Skin of body (tissue), 3 donors: ENCODE measurements at places on chromosomes 3 and 15.
A peak's percentile ranks its signal among the peaks of the same experiment; 100 is the strongest.

DNA sequence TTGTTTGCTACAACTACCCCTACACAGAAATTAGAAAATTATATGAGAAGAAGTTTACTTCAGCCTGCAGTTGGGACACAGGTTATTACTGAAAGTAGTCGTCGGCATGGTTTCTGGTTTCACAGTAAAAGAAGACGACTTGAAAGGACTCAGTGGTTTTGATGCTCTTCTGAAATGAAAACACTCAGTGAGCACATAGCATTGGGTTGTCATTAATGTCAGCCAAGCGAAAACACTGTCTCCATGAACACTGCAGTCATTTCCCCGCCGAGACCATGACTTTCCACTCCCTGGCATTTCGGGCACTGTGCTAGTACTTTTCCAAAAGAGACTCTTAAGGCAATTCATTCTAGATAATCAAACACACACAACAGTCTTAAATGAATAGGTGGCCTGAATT is 69.2 kb upstream of the ICE2 start:
- no peak for DNase-seq

- no peak for DNase-seq
These were observed 29.0 kb downstream of the PPARG start for GRCh38 chr3:12317914-12318313.

DNA sequence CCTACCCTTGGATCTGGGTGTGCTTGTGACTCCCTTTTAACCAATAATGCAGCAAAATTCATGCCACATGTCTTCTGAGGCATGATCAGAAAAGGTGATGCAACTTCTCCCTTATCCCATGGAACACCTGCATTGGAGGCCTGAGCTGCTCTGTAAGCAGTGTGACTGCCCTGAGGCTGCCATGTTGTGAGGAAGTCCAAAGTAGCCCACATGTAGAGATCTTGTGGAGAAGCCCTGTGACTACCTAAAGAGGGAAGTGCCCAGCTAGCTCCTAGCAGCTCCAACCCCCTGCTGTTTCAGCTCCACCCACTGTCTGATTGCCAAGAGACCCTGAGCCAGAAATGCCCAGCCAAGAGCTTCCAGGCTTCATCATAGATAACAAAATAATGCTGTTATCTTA is 6.4 kb upstream of the NR1D2 start:
- no peak for DNase-seq

DNA sequence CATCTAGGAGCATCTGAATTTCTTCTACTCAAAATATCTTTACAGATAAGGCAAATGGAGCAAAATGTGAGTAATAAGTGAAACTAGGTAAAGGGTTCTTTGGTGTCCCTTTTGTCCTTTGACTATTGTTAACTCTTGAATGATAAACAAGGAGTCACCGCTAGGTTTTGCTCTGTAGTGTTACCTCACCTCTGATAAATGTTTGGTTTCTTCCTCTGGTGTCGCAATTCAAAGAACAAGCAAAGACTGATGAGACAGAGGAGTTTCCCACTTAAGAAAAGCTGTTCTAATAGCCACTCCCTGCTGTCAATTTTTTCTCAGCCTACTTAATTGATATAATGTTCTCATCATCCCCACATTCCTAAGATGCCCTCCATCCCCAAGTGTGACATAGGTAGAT is 925.9 kb downstream of the IGSF11 start:
- no peak for DNase-seq

- DNase-seq: peak; percentile 38
These were observed 37.2 kb upstream of the SLCO2A1 start for GRCh38 chr3:134066651-134067530.

- DNase-seq: no peak
These were observed 441 bp upstream of the UCN2 start for GRCh38 chr3:48564022-48564421.

GRCh38 chr15:79535536-79535935 is 103.4 kb downstream of the MINAR1 start:
- no peak for DNase-seq

- DNase-seq: no peak
These were observed 13.6 kb upstream of the ZNF774 start for GRCh38 chr15:90338532-90338931.

DNA sequence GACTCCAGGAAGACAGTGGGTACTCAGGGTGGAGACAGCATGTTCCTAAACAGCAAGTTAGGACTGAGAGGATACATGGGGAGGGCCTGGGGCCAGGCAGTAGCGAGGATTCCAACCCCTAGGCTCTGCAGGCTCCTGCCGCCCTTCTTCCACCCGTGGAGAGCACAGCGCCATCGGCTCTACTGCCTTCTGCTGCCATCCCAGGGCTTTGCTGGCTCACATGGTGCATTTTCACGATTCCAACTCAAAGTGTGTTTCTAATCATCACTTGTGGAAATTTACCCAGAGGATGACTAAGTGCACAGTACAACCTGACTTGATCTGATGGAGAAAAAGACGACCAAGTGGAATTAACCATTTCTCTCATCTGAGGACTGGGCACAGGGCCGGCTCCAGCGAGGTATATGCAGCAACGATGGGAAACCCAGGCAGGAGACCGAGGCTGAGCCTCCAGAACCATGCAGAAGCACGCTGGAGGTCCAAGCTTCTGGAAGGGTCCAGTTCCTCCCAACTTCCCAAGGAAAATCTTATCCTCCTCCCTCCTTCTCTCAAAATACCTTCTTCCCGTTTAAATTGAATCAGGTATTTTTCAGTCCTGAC is 104.6 kb downstream of the LRIG1 start:
- no peak for DNase-seq

DNA sequence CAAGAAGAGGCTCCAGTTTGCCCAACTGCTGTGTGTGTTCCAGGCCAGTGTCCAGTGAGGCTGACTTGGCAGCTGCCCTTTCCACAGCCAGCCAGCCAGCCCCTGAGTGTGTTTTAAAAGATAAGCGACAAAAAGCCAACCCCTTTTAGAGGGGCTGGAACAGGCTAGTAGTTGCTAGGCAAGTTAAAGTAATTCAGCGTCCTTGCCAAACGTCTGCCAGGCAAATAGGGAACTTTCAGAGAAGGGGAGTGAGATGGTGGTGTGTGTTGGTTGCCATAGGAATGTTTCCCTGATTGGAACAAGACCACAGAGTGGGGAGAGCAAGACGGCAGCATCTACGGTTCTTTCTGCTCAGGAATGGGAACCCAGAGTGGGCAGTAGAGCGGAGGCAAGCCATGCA is 86.3 kb downstream of the TMEM108 start:
- DNase-seq: no peak

GRCh38 chr15:29045717-29046116 is 159.9 kb downstream of the APBA2 start:
- no peak for DNase-seq

- DNase-seq: peak; percentile 29
These were observed 457.5 kb upstream of the ALCAM start for GRCh38 chr3:104909198-104909597.

DNA sequence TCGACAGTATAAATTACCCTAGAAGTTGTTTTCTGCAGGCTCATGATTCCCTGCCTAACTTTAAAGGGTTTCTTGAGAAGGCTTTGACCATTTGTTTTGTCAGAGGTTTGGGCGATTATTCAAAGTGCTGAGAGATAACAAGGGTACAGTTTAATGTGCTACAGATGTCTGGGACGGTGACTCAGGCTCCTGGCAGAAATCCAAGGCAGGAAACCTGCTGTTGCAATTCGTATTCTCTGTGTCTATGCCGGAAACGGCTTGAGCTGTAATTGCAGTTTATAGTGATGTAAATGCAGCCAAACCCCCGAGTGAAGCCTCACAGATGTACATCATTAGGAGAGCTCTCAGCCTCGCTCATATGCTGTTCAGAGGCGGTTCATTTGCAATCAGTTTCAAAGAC is 65.6 kb downstream of the SYNPR start:
- peak; percentile 83 for DNase-seq

- no peak for DNase-seq
These were observed 13.3 kb upstream of the TMEM87A start for GRCh38 chr15:42286445-42287029.

DNA sequence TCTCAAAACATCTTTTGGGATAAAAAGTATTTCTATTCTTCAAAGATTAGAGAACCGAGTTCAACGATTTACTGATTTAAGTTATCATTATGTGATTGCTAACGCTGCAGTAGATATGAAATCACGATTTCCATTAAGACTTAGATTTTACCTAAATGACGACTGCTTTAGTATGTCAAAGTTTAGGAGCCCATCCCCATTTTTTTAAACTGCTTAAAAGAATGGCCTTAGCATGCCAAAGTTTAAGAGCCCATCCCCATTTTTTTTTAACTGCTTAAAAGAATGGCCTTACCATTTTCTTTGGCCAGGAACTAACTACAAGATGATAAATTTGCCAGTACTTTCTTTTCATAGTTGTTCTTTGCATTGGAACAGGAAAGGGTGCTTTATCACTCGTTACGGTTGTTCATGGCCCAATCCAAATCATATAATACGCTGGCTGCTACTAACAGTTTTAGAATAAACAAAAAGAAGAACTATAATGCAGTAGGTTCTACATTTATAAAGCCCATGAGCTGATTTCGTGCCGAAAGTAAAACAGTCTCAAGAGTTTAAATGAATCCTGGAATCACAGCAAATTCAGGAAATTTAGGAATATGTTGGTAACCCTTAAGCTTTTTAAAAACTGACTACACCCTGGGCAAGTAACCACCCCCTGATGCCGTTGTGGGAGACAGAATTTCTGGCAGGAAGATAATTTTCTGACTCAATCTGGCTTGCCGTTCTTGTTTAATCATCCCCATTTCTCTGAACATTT is 869 bp upstream of the TSC22D2 start:
- DNase-seq: peak; percentile 81

DNA sequence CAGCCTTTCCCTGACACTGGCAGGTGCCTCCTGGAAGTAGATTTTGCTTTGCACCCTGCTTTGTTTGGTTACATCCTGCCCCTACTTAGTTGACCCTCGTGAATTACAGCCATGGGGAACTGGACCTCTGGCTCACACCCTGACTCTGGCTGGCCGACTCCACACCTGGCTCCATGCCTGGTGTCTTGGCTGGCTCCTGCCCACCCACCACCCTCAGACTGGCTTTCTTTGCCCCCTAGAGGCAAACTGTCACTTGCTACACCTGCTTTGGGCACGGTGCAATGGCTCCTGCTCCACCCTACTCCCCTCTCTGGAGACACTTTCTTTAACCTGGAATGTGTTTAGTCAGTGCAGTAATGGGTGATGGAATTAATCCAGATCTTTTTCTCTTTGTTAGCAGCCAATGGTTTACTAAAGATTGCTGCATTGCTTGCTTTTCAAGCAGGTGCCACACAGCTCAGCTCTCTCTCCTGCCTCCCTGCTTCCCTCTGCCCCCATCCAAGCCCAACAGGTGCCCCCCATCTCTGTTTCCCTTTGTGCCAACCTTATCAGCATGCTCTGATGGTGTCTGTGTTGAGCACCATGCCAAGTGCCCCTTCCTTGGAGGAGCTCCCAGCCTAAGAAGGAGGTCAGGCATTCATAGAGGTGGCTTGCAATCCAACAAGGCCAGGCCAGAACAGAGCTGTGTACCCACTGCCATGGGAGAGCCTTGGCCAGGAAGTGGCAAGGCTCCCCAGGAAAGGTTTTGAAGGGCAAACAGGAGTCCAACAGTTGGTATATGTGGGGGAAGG is 38.4 kb downstream of the RASGRF1 start:
- DNase-seq: no peak

DNA sequence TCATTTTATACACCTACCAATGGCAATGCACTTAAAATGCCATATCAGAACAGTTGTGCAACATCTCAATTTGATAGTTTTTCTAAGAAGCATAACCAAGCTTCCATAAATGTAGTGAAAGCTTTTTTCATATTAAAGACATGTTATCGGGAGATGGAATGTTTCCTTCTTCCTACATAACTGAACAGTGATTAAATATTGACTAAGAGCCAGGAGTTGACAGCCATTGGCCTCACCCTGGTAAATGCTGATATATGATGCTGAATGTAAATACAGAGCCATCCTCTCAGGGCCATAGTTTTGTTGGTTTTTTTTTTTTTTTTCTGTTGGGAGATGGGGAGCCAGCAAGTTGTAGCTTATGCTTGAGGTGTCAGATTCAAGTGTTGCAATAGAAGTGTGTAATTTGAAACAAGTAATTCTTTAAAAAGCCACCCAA is 203.3 kb upstream of the IL12A start:
- DNase-seq: no peak

GRCh38 chr3:168991803-168992202 is 671.7 kb downstream of the MECOM start:
- DNase-seq: no peak

- no peak for DNase-seq
These were observed 55.2 kb downstream of the HMCES start for GRCh38 chr3:129333891-129334290.

DNA sequence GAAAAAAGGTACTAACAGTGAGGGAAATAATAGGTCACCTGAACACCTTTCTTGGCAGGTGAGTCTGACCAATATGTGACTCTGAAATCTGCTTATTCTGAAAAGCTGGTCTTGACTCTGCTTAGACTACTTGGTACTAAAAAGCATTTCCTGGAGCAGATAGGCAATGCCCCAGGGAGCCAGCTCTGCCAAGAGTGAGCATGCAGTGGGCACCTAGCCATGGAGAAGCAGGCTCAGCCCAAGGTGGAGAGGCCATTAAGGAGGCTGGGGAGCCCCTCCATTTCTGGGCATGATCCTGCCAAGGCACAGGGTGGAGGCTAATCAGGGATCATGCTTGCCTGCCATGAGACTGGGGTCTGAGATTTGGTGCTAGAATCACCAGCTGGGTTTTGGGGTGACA is 1.6 kb upstream of the LTF start:
- DNase-seq: no peak

DNA sequence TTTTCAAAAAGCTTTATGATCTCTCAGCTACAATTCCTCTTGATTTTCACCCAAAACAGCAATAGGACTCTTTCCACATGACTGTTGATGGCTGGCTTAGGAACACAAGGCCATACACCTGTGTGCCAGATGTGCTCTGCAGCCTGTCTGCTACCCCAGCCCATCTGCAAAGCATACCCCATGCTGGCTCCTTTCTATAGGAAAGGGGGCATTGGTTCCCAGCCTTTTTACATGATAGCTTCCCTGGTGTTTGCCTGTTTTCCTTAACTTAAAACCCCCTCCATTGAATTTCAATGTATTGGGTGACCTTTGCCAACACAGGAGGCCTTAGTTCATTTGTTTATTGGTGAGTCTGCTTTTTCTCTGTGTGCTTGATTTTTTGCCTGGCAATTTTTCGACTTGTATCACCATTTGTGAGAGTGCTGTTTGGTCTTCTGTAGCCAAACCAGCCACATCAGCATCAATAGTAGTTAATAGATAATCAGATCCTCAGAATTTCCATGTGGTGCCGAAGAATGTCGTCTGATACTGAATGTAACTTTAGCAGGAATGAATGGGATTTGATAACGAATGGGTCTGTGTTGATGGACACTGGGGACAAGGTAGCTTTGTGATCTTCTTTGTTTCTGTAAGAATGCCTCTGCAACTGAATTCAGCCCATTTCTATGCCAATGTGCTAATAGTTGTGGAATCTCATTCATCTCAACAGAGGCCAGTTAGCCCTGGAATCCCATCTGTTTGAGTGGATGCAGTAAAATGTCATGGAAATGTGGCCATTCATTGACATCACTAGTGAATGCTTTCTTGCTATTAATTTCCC is 272.2 kb upstream of the RARB start:
- DNase-seq: peak; percentile 50

GRCh38 chr3:59992578-59992977 is 942.8 kb upstream of the CFAP20DC start:
- no peak for DNase-seq
